ENCODE measurements at places on chromosomes 12 and 14.
A peak's percentile ranks its signal among the peaks of the same experiment; 100 is the strongest.

DNA sequence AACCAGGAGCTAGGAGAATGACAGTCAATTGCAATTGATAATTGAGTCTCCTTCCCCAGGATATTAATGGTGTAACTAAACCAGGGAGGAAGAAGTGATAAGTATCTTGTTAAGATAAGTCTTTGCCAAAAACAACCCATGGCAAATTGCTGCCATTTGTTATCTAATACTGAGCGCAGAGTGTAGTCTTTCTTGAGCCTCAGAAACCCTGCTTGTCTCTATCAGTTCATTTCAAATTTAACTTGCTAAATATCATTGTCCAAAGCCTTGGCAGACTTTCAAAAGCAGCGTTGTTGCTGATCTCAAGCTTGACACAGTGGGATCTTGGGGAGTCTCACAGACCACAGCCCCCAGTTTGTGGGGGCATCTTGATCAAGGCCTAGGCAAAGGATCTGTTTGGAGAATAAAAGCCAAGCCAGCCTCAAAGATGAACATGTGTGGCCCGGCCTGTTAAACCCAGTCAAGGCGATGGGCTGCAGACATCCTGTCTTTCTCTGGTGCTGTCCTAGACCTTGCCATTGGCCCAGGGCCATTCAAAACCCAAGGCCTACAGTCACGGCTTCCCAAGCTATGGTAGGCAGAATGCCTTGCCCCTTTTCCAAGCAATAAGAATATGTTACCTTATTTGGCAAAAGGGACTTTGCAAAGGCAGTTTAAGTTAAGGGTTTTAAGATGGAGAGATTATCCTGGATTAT, 164.2 kb downstream of the CHST11 start:
- DNase-seq = peak; percentile 33

- peak; percentile 10 for DNase-seq
These were observed 58.7 kb downstream of the CCDC59 start for GRCh38 chr12:82299319-82300025.

GRCh38 chr14:50928002-50928635, 16.2 kb downstream of the PYGL start:
- DNase-seq = peak; percentile 93

- DNase-seq = peak; percentile 37
These were observed 31.1 kb downstream of the IRF2BPL start for GRCh38 chr14:76997257-76997970.

GRCh38 chr12:32895688-32896431, 717 bp downstream of the PKP2 start:
- DNase-seq = no peak

- DNase-seq = no peak
These were observed 1638.1 kb upstream of the SEL1L start for GRCh38 chr14:83171761-83172160.

- no peak for DNase-seq
These were observed 69.0 kb upstream of the CLMN start for GRCh38 chr14:95388699-95389098.

- DNase-seq = peak; percentile 64
These were observed 136.1 kb downstream of the FGD4 start for GRCh38 chr12:32535288-32535999.

DNA sequence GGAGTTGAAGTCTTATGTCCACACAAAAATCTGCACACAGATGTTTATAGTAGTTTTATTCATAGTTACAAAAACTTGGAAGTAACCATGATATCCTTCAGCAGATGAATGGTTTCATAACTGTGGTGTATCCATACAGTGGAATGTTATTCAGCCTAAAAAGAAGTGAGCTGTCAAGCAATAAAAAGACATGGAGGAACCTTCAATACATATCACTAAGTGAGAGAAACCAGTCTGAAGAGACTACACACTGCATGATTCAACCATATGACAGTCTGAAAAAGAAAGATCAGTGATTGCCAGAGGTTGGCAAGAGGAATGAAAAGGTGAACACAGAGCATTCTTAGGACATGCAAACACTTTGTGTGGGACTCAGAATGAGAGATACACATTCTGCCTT, 18.6 kb upstream of the IFNG start:
- no peak for DNase-seq

- DNase-seq = peak; percentile 43
These were observed at the start of gene FOXG1 for GRCh38 chr14:28766469-28766955. FOXG1 (plus strand) TSS chr14:28766787; CDS start chr14:28767280, 493 bp downstream.

DNA sequence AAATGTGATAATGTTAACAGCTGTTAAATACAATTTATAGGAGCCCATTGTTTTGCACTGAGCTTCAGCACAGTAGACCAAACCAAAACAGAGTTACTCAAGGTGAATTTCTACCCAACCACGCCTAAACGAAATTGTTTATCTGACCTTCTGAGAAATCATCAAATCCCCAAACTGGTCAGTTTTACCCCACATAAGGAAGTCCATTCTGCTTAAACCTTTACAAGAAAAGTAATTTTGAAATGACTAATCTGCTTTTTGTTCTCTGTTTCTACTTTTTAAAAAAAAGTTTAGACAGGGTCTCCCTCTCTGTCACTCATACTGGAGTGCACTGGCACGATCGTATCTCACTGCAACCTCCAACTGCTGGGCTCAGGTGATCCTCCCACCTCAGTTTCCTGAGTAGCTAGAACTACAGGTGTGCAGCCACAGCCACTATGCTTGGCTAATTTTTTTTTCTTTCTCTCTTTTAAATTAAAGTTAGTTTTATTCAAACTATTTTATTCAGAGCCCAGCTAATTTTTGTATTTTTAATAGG, 1.4 kb upstream of the RNF10 start:
- DNase-seq = no peak

- DNase-seq = peak; percentile 47
These were observed 1.7 kb upstream of the CFAP251 start for GRCh38 chr12:121916719-121917118.

- DNase-seq = peak; percentile 17
These were observed 33.6 kb downstream of the SDR9C7 start for GRCh38 chr12:56900583-56900982.

GRCh38 chr14:103157969-103158368, 34.7 kb downstream of the TNFAIP2 start:
- no peak for DNase-seq

DNA sequence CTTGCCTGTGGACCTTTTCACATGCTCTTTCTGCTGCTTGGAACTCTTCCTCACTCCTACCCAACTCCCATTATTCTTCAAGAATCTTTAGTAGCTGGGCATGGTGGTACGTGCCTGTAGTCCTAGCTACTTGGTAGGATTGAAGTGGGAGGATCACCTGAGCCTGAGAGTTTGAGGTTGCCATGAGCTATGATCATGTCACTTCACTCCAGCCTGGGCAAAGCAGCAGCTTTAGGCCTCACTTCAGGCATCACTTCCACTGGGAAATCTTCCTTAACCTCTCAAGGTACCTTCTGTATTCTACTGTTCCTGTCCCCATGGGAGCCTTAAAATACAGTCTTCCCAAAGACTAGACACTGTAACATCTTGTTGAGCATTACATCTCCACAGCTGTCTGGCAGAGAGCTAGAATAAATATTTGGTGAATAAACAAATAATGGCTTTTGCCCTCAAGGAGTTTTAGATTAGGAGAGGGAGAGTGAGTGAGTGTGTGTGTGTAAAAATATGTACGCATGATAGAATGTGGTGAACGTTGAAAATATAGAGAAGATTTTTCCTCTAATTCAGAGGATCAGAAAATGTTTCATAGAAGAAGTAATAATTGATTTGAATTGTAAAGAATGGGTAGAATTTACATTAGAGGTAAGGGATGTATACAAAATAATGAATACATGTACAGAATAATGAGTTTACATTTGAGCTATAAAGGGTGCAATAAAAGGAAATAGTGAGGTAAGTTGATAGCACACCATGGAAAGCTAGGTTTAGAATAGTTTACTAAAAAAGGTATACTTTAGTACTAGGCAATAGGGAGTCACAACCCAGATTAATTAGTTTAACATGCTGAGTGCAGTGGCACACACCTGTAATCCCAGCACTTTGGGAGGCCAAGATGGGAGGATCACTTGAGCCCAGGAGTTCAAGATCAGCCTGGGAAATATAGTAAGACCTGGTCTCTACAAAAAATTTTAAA, 29.2 kb upstream of the BMAL2 start:
- DNase-seq = no peak

- DNase-seq = peak; percentile 94
These were observed 15.8 kb downstream of the DTD2 start for GRCh38 chr14:31441273-31442111.

DNA sequence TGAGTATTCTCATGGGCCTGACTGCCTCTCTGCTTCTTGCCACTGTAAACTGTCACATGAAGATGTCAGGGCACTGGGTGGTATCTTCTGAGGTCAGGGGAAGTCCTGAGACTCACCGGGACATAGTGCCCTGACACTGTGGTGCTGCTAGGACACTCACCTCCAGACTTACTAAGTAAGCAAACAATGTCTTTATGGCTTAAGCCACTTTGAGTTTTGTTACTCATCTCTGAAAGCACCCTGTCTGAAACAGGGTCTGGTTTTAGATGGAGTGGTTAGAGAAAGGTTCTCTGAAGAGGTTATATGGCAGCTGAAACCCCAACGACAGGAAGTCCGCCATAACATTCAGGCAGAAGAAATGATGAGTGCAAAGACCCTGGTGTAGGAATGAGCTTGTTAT, 22.7 kb downstream of the GPR19 start:
- DNase-seq = no peak

GRCh38 chr12:49138587-49138986, 7.4 kb upstream of the TUBA1B start:
- no peak for DNase-seq

DNA sequence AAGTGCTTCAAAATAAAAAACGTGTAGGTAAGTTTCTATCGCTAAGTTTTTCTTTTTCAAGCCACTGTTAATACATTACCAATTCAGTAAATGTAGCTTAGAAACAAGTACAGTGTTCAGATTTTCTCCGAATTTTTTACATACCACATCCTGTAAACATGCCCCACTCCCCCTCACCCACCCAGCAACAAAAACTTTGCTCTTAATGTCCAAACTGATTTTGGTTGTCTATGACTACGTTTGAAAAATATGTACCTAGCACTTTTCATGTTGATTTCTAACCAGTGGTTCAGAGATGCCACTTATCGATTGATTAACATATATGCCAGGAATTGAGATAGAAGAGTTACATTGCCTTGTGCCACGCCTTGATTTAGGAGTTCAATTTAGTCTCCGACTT, 663 bp upstream of the LIN7A start:
- DNase-seq = no peak

- no peak for DNase-seq
These were observed 7.4 kb upstream of the TESPA1 start for GRCh38 chr12:54991991-54992375.

- no peak for DNase-seq
These were observed 420.5 kb downstream of the GXYLT1 start for GRCh38 chr12:41724216-41724615.

- no peak for DNase-seq
These were observed 87.4 kb upstream of the PKP2 start for GRCh38 chr12:32983968-32984367.

DNA sequence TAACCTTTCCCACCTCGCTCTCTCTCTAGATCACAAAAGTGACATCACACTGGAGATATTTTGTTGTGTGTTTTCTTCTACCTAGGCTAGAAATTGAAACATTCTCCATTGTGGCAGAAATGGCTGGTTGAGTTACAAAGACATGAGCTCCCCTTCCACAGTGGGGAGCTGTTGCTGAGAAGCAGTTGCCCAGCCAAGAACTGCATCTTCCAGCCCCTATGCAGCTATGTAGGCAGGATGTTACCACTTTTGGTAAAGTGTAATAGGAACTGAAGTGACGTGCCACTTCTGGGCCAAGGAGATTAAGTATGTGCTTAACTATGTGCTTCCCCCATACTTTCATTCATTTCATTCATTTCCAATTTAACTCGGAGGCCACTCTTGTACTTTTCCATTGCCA, 138.7 kb upstream of the E2F7 start:
- no peak for DNase-seq

- no peak for DNase-seq
These were observed 155.6 kb downstream of the ETV6 start for GRCh38 chr12:11805043-11805442.

DNA sequence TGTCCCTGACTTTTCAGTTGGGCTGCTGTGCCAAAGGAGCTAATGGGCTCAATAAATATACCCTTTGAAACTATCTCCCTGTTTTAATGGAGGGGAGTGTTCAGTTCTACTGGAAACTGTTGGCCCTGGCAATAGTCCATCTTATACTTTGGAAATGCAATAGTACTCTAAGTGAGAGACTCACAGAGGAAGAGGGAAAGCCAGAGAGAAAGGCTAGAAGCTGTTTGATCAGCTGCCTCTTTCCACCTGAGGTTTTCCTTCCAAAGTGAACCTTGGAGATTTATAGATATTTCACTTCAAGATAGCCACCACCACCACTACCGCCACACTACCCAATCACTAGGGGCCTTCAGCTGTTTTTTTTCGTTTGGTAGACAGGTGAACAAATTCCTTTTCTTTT, 93.6 kb upstream of the CCDC91 start:
- DNase-seq = no peak

GRCh38 chr14:96146131-96146771, 58.4 kb upstream of the BDKRB2 start:
- DNase-seq = peak; percentile 98

DNA sequence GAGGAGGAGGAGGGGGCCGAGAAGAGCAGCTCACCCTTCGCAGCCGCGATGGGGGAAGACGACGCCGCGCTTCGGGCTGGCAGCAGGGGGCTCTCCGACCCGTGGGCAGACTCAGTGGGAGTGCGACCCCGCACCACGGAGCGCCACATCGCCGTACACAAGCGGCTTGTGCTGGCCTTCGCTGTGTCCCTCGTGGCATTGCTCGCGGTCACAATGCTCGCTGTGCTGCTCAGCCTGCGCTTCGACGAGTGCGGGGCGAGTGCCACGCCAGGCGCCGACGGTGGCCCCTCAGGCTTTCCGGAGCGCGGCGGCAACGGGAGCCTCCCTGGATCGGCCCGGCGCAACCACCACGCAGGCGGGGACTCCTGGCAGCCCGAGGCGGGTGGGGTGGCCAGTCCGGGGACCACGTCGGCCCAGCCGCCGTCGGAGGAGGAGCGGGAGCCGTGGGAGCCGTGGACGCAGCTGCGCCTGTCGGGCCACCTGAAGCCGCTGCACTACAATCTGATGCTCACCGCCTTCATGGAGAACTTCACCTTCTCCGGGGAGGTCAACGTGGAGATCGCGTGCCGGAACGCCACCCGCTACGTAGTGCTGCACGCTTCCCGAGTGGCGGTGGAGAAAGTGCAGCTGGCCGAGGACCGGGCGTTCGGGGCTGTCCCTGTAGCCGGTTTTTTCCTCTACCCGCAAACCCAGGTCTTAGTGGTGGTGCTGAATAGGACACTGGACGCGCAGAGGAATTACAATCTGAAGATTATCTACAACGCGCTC, 745 bp downstream of the TRHDE start:
- DNase-seq = no peak

- no peak for DNase-seq
These were observed 63.8 kb upstream of the RERGL start for GRCh38 chr12:18153826-18154225.
